ENCODE measurements at places on chromosomes 6 and 20.

DNA sequence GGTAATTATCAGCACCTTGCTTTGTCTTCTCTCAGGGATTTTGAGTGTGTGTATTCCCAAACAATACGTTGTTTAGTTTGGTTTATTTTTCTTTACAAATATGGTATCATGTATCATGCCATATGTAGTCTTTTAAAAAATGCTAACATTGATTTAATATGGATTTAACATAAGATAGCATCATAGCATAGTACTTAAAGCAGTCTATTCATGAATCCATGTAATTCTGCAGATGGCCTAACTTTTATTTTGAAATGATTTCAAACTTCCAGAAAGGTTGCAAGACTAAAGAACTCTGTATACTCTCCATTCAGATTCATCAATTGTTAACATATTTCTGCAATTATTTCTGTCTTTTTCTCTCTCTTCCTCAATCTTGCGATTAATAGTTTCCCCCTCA lies 7.9 kb downstream of the ZDHHC14 start:
- no peak for DNase-seq

- no peak for DNase-seq
Observed at GRCh38 chr6:4128748-4129147, 6.6 kb downstream of the ECI2 start.

GRCh38 chr6:92706976-92707375 lies 712.4 kb downstream of the EPHA7 start:
- DNase-seq = no peak

DNA sequence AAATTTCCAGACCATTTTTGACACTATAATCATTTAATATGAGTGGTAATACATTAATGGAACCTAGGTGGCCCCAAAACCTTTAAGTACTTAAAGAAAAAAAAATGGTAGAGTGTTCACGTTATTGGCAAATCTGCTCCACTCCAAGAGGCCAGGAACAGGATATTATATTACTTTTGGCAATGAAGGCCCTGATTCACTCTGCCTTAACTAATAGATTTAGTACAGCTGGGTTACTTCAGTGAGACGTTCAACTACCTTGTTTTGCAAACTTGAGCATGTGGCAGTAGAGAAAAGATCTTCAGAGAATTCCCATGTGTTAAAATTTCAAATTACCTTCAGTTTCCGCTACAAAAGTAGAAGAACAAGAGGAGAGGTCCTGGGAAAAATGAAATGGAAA lies 12.8 kb downstream of the ADNP start:
- DNase-seq = no peak

GRCh38 chr6:138487102-138487604 lies 12.1 kb downstream of the NHSL1 start:
- DNase-seq = no peak

DNA sequence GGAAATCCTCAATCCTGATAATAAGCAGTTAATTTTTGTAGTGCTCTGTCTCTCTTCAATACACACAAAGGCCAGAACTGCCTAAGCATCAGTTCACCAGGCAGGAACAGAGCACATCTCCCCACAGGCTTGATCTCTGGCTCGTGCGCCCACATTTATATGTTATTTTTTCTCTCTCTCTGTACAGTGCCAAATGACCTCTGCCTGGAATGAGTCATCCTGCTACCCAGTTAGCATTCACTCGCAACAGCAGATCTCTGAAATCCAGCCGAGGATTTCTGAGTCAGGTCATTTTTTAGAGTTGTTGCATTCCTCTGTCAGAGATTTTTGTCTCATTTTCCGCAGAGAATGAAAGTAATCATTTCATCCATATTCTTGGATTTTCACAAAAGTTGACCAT lies 107.1 kb downstream of the COL12A1 start:
- no peak for DNase-seq

- no peak for DNase-seq
Observed at GRCh38 chr6:72595812-72596211, 26.1 kb upstream of the KCNQ5 start.

DNA sequence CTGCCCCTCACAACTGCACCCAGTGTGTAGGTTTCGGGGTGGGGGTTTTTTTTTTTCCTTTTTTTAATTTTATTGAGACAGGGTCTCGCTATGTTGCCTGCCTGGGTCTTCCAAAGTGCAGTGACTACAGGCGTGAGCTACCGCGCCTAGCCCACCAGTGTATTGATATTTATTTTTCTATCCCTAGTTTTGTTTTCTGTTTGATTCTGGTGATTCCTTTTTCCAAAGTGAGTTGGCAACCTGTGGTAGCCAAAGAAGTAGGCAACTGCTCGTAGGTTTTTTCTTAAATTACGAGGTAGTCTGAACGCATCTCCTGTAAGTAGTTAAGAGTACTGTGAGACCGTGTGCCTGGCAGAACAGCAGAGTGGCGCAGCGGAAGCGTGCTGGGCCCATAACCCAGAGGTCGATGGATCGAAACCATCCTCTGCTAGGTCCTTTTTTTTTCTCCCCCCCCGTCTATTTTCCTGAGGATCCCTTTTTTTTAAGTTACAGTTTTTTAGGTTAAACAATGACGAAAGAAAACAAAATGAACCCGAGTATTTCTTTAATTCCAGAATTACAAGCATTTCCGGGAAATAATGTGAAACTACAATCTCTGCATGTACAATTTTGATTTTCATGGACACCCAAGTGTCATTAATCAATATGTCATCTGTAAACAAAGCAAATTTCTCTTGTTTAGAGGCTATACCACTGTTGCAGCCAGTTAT lies 78.7 kb upstream of the BTN3A2 start:
- DNase-seq = peak; percentile 74

DNA sequence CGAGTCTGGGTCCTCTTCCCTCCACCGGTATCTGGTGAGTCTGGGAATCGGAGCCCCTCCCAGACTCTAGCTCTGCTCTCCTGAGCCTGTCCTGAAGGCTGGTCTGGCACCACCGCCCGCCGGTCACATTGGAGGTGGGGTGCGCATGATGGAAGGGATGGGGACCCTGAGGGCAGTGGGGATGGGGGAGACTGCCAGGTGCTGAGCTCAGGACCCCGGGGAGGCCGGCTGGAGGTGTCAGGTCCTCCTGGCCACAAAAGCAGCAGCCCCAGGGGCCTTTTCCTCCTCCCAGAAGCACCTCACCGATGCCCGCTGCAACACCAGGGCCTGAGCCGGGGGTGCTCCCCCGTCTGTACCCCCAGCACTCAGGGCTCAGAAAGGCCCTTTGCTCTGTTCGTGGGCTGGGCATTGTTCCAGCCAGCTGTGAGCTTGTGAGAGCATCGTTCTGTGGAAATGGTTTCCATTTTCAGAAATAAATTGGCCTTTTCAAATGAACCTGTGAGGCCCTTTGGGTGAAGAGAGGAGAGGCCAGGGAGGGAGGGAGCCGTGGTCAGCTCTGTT lies 2.5 kb upstream of the NPBWR2 start:
- DNase-seq = no peak

- DNase-seq = no peak
Observed at GRCh38 chr6:63530182-63530581, 42.1 kb upstream of the LOC128125822 start.

- no peak for DNase-seq
Observed at GRCh38 chr6:17850281-17850680, 137.2 kb downstream of the KIF13A start.

DNA sequence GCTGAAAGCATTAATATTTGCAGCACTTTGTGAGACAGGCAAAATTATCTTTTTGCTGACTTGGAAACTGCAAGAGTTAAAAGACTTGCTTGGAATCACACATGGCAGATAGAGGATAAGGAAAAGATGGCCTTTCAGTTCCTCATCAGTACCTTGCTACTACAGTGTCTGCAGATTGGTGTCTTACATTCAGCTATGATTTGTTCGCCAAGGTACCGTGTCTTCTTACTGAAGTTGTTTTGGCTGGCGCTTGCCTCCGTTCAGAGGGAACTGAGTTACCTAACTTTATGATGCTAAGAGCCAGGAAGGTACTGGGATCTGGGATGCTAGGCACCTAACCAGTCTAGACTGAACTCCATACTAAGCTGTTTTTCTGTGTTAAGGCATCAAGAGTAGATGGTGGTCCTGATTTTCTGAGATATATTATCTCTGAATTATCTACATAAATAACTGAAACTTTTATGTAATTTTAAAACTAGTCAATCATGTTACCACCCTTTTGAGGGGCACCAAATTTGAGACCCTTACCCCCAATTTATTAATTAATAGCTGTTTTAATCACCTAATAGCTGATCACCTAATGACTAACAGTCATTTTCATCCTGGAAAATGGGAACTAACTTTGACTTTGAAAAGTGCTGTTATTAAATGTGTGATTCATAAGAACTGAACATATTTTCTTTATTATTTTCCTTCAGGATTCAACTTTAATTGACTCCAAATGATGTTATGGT lies 2.5 kb downstream of the WTAP start:
- DNase-seq = no peak

GRCh38 chr20:60316476-60317158 lies 358.4 kb downstream of the CDH26 start:
- no peak for DNase-seq

- no peak for DNase-seq
Observed at GRCh38 chr6:152721956-152722355, 24.3 kb downstream of the MYCT1 start.

- no peak for DNase-seq
Observed at GRCh38 chr6:1468126-1468525, 78.8 kb downstream of the FOXF2 start.

DNA sequence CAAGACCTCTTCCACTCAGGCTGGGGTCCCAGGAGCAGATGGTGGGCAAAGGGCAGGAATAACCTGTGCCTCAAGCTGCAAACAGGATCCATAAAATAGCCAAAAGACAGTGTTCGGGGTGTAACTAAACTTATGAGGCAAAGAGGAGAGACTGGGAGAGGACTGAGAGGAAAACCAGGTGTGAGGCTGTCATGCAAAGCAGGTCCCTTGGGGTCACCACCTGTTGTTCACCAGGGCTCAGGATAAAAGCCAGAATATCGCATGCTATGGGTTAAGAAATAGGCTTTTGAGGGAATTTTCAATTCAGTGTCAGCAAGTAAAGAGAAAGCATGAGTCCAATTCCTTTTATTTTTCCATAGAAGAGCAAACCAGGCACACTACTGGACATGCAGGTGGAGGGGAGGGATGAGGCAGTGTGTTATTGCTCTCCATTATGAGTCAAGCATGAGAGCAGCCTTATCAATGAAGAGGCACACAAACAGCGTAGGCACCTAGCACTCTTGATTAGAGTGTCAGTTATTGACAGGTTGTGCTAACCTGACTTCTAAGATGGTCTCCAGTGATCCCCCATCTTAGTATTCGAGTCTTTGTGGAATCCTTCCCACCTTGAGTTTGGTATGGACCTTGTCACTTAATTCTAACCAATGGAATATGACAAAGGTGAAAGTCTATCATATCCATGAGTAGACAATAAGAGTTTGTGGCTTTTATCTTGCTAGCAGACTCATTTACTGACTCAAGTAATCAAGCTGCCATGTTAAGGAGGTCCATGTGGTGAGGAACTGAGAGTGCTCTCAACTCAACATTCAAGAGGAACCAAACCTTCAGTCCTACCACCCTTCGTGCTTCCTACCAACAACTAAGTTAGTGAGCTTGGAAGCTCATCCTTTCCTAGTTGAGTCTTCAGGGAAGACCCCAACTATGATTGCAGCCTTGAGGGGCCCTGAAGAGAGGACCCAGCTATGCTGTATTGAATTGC lies 18.8 kb downstream of the HLA-E start:
- DNase-seq = no peak

GRCh38 chr6:31559606-31559957 lies 12.2 kb downstream of the NFKBIL1 start:
- DNase-seq = no peak

- no peak for DNase-seq
Observed at GRCh38 chr20:32037929-32038328, 14.1 kb upstream of the HCK start.

- no peak for DNase-seq
Observed at GRCh38 chr6:163384510-163384909, 30.0 kb upstream of the QKI start.

- no peak for DNase-seq
Observed at GRCh38 chr6:90127595-90127994, 169.0 kb downstream of the BACH2 start.

DNA sequence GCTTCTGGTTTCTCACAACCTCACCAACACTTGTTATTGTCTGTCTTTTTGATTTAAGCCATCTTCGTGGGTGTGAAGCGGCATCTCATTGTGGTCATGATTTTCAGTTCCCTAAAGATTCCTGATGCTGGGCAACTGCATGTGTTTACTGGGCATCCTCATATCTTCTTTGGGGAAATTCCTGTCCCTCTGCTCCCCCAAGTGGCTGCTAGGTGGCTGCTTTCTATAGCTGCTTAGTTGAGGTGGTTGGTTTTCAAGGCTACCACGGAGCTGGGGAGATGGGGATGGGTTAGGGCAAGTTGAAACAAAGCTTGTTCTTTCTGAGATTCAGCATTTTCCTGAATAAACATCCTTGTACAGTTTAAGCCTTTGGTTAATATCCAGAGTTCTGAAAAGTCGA lies 403.9 kb upstream of the SULF2 start:
- DNase-seq = peak; percentile 73

DNA sequence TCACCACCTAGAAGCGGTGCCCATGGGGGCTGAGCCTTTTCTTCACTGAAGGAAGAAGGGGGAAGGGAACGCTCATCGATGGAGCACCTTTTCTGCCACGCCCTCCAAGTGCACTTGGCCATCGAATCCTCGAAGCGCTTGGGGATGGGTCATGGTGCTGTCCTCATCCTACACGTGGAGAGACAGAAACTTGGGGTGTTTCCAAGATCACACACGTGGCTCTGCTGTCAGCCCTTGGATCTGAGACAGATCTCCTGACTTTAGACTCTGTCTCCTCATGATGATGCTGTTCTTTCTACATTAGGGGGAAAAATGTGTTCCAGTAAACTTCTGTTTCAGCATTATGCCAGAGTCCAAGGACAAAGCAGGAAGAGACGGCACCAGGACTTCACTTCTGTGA lies 78.5 kb downstream of the SYNDIG1 start:
- DNase-seq = no peak

- no peak for DNase-seq
Observed at GRCh38 chr6:25458485-25458884, 179.3 kb downstream of the CARMIL1 start.

GRCh38 chr6:11485271-11485670 lies 52.3 kb upstream of the TMEM170B start:
- DNase-seq = no peak

DNA sequence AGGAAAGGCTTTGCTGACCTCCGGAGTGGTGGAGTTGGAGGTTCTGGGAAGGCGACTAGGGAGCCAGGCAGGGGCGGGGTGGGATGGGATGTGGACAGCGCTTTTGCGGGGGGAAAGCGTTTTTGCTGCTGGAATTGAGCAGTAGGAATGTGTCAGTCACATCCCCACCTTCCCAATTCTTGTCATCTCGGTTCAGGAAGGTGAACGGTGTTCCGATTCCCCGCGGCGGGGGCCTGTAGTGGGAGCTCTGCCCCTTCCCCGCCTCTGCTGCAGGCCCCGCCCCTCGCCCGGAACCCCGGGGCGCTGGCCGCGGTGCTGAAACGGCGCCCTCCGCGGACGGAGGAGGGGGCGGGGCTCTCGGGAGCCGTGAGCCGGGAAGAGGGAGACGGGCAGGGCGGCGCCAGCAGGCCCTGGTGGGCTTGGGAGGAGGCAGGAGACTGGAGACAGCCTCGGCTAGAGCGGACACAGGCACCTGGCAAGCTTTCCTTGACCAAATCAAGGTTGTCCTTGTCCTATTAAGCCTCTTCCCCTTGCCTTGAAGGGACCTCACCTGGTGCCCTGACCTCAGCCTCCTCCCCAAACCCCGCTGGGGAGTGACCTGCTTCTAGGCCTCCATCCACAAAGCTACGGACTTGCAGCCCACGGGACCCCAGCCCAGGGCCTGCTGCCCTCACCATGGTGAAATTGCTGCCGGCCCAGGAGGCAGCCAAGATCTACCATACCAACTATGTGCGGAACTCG lies at the start of gene LHFPL5:
Gene LHFPL5, plus strand, starts transcription at position 357 of the 741 bp plus-strand sequence. Its CDS starts 319 bp downstream, at position 676.
- peak; percentile 67 for DNase-seq

- no peak for DNase-seq
Observed at GRCh38 chr20:22004946-22005345, 299.5 kb downstream of the PAX1 start.
